NCI-H345 (cell line): ENCODE measurements at places on chromosomes 3 and 15.

DNA sequence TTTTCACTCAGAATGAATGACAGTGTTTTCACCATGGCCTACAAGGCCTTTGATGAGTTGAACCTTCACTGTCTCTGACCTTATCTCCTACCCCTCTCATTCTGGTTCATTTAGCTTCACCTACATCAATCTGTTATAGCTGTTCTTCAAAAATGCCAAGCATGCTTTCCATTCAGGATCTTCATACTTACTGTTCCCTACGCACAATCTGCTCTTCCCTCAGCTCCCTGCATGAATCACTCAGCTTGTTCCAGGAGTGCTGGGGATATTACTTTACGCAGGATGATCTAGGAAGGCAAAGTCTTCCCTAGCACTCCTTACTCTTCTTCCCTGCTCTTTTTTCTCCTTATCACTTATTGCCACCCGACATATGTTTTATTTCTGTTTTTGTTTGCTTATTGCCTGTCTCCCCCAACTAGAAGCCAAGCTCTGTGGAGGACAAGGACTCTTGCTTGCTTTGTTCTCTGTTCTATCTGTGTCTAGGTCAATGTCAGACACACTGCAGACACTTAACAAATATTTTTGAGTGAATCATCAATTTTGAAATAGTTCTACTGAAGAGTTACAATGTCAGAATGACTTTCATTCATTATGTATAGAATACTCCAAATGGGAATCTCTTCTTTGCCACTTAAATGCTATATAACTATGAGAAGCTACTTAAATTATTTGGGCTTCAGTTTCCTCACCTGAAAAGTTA is 238.3 kb upstream of the FEZF2 start:
- no peak for DNase-seq

- no peak for DNase-seq
Observed at GRCh38 chr3:107217172-107217571, 160.1 kb upstream of the CCDC54 start.

GRCh38 chr15:99717161-99718009 is 15.9 kb downstream of the LYSMD4 start:
- DNase-seq = no peak

DNA sequence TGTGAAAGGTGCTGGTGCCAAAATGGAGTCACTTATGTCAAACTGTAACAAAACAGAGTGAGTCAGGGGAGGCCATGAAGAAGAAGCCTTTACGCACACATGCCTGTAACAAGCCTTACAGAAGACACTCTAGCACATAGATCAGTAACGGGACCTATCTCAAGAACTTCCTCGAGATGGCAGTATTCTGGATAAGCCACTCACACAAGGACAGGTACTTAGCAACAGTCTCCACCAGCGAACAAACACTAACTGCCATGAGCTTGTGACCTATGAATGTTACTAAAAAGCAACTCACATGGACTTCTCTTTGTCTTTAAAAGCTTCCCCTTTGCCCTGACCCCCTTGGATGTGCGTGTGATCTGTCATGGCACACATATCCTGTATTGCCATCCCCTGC is 235.1 kb downstream of the CD47 start:
- DNase-seq = no peak

DNA sequence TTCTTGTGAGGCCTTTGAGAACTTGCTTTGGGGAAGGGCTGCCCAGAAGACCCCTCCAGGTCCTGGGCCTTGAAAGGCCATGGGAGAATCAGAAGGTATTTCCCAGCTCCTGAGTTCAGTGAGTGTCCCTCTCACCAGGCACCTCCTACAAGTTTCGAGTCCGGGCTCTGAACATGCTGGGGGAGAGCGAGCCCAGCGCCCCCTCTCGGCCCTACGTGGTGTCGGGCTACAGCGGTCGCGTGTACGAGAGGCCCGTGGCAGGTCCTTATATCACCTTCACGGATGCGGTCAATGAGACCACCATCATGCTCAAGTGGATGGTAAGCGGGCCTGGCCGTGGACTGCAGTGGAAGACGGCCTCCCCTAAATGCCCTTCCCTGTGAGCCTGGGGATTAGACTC is 68.3 kb downstream of the BOC start:
- no peak for DNase-seq

DNA sequence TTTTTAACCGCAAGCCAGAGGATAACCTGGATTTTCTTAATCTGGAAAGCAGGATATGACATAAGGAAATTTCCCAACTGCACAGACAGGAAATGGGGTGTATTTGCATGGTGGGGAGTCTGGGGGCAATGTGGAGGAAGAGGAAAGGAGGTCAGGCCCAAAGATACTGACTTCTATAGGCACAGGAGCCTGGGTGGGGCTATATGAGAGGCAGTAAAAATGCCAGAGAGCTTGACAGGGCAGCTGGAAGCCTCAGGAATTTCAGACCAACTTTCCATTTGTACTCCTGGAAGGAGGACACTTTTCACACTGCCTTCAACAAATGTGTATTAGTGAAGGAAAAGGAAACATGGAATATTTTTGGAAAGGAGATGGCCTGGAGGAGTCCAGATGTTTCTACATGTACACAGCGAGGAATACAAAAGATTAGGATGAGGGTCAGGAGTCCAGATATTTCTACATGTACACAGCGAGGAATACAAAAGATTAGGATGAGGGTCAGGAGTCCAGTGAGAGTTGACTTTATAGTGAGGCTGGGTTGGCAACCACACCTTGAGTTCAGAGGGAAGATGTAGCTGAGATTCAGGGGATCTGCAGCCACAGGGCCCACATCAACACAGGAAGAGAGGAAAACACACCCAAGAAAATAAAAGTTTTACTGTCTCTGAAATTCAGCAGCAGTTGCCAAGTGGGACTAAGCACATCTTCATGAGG is 111.9 kb upstream of the PTPRG start:
- DNase-seq = no peak

GRCh38 chr3:60669636-60670035 is 581.6 kb downstream of the FHIT start:
- DNase-seq = no peak

- DNase-seq = no peak
Observed at GRCh38 chr15:62208884-62209283, 43.8 kb upstream of the C2CD4B start.

DNA sequence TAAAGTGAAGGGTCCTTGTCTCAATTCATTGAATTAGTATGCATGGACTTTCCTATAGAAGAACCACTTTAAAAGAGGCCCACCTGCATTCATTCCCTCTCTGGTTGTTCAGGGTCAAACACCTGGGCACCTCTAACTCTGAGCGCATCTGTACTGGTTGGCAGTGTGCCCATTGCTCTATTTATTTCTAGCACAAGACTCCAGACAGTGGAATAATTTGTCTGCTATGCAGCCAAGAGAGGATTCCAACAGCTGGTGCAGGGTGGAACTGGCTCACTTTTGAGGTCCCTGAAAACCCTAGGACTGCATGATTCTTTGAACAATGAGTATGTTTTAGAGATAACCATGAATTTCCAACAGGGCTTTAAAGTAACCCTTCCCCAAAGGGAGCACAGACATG is 57.9 kb downstream of the CCDC33 start:
- peak; percentile 23 for DNase-seq

DNA sequence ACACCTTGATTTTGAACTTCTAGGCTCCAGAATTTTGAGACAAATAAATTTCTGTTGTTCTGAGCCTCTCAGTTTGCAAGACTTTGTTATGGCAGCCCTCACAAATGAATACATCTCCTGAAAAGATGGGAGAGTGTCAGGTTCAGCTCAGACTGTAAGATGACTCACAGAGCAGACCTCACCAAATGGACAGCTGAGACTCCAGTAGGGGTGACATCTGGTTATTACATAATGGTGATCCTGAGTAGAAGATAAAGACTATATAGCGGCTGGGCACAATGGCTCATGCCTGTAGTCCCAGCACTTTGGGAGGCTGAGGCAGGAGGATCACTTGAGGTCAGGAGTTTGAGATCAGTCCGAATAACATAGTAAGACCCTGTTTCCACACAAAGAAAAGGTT is 26.2 kb upstream of the MTMR14 start:
- DNase-seq = no peak

DNA sequence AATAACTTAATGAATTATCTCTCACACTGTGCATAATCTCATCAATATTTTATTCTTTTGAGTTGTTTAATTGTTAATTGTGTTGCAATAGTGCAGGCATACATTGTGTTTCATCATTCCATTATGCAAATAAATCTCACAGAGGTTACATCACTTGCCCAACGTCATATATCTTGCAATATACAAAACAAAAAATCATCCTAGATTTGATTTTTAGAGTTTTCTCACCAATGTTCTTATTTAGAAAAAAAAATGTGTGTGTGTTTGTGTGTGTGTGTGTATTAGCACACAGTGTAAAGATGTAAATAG is 662.5 kb upstream of the GBE1 start:
- no peak for DNase-seq

GRCh38 chr3:153456833-153457545 is 295.0 kb downstream of the RAP2B start:
- DNase-seq = no peak

GRCh38 chr15:79025201-79025600 is 65.4 kb downstream of the RASGRF1 start:
- no peak for DNase-seq

- DNase-seq = no peak
Observed at GRCh38 chr3:178507507-178508442, 28.5 kb upstream of the KCNMB2 start.

DNA sequence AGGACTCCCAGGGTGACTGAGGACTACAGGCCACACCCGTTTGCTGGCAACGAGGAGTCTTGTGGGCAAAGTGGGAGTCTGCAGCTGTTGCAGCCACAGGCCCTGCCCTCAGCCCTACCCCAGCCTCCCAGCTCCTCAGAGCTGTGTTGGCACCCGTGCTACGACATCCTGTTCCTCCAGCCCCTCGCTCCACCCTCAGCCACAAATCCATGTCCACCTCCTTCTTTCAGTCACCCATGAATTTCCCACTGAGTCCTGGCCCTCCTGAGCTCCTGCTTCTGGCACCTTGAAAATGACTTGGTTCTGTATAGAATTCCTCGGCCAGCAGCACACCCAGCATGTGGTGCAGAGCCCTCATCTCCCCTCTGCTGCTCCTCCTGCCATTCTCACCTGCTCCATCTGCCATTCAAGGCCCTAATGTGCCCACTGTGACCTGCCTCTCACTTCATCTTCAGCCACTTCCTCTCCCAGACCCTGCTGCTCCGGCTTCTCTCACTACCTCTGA is 20.9 kb upstream of the VILL start:
- DNase-seq = no peak

DNA sequence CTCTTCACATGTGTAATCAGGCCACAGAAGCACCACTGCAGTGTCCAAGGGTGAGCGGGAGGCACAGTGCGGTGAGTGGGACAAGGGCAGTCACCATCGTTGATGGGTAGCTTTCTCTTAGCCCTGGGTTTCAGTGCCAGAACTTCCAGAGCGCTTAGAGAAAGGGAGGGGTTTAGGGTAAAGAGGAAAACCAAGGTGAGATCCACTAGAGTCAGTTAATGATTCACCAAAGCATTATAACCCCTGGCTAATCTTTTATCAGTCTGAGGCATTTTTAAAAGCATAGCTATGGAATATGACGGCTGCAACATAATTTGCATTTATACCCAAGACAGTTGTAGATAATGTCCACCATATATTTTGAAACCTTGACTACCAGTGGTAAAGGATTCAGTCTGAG is 94.8 kb downstream of the SHQ1 start:
- no peak for DNase-seq

DNA sequence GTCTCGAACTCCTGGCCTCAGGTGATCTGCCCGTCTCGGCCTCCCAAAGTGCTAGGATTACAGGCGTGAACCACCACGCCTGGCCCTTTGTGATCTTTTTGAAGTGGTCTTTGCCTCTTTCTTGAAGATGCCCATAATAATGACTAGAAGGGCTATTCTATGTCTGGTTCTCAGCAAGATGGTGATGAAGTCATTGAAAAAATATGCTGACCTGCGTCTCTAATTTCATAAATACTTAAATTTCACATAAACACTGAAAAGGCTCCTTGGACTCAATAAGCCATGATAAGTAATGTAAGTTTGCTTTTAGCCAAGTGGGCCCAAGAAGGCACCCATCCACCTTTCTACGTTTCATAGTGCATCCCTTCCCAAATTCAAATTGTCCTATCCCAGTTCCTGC is 775 bp upstream of the MAPK6 start:
- DNase-seq = no peak

- peak; percentile 96 for DNase-seq
Observed at GRCh38 chr15:65792138-65792987, at the start of gene DENND4A. Gene DENND4A, minus strand, starts transcription at chr15:65792293. Its CDS starts 35,843 bp downstream, at chr15:65756450.
